ENCODE measurements at places on chromosomes 5 and 9. TPM values are rescaled to one million over a fixed set of nuclear protein-coding genes. Genes with fewer than 3 reads are reported as not detected.

The LYRM7 gene
- 4.3 TPM for total RNA-seq

The PCYOX1L gene
- 6.3 TPM for total RNA-seq

The FCN2 gene
- total RNA-seq: not detected

The ADAMTSL2 gene
- total RNA-seq: under 0.01 TPM

The ACTBL2 gene
- total RNA-seq: 0.21 TPM

The SLC46A2 gene
- total RNA-seq: not detected

The C6 gene
- total RNA-seq: not detected

The SCGB3A2 gene
- not detected for total RNA-seq

The PLCXD3 gene
- total RNA-seq: under 0.01 TPM

The PCDHGB4 gene
- 5.3 TPM for total RNA-seq

The PCA3 gene
- total RNA-seq: not detected

Measured in tracheal epithelial cell (primary cell).